ENCODE measurements at places on chromosomes 3 and 15.
A peak's percentile ranks its signal among the peaks of the same experiment; 100 is the strongest.

GRCh38 chr3:57274845-57275244, 17.6 kb downstream of the ASB14 start:
- no peak for DNase-seq

GRCh38 chr3:109095166-109095565, 22.8 kb downstream of the MORC1 start:
- no peak for DNase-seq

DNA sequence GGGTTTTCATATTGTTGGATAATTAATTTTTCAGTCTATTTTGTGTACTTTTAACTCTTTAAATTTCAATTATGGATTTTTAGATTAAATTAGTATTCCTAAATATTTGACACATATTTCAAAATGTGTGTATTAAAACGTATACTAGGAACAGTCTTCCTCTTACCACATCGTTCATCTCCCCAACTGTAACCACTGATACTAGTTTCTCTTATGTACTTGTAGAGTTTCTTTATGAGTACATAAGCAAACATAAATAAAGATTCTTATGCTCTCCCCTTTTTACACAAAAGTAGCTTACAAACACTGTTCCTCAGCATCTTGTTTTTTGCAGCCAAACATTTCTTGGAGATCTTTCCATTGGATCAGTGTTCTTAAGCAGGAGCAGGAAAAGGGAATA, 45.9 kb downstream of the CMSS1 start:
- no peak for DNase-seq

DNA sequence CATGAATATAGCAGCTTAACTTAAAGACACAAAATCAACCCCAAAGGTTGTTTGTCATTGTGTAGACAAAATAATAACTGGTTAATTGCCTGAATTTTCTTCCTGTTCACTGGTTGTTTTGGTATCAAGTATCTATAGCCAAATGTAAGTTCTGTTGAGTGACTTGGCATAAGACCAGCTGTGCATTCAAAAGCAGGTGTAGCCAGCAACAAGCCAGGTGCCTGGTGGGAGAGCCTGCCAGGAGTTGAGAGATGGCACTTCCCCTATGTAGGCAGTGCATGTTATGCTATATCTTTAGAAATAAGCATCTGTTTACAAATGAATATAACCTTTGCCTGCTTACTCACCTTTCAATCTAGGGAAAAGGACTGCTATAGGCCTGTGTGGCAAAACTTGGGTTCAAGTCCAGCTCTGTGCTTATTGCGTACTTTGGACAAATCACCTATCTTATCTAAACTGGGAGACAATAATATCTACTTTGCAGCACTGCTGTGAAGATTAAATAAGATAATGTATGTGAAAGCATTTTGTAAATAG, 84.9 kb upstream of the TBL1XR1 start:
- no peak for DNase-seq

DNA sequence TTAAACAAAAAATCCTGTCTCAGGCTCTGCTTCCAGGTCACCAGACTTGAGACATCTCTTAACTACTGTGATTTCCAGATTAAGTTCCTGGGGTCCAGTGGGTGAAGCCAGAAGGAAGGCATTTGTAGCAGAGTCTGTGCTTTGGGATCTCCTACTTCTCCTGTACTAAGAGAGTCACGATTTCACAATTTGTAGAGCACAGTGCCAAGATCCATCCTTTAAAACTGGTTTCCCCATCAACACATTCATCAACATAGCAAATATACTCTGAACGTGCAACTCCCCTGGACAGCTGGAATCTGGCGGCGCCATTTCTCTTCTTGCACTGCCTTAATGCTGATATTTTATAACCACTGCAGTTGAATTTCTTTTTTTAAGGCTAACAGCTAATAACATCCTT, 33.2 kb downstream of the CDCP1 start:
- DNase-seq = peak; percentile 68

GRCh38 chr3:32384938-32385337, 6.7 kb upstream of the CMTM7 start:
- peak; percentile 53 for DNase-seq

DNA sequence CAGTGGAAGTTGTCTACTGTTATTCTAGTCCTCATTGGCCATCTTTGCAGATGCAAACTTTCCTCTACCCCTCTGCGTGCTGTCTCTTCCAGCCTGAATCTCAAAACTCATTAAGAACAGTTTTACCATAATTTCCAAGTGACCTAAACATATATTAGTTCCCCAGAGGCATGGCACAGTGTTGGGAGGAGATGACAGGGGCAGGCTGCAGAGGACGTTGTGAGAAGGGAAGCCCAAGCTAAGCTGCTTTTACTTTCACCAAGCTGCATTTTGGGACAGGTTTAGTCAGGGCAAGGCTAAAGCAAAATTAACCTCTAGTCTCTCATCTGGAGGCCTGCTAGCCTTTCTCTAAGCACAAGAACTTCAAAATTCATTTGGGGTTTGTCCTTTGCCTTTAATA, 318.6 kb upstream of the SATB1 start:
- DNase-seq = no peak

DNA sequence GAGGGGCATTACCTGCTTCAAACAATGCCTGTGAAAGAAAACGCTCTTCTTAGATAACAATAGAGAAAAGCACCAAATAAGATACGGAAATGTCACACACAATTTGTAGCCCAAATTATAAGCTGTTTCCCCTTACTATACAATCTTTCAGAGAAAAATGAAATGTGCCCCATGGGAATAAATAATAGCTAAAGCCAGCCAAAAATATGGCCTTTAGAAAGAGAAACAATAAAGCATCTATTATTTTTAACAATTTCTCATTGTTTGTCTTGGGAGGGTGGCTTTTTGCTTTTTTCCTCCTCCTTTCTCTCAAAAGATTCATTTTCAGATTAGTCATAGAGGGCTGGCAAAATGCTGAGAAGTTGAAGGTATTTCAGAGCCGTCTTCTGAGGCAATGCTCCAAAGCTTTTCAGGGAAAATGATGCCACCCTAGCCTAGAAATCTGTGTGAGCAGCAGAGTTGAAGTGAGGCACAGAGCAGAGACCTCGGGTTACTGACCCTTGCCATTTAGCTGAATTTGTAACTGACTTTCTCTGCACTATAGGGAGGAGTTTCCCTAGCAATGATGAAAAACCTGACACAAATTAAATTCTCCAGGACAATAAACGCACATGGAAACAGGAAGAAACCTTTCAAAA, 86.3 kb upstream of the PRICKLE2 start:
- peak; percentile 47 for DNase-seq

DNA sequence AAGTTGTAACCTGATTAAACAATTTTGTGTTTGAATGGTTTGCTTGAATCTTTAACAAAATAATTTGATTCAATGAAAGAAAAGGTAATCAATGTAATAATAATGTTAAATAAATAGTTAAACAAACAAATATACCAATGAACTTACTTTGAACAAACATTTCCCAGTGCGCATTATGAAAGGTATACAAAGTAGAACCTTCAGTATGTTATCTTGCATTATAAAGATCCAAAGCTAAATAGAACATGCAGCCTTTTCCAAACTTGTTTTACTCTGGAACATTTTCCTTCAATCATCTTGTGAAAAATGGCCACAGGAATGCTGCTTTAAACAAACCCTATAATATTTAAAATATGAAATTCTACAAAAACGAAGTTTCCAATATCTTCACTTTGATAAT, 620.0 kb downstream of the NAALADL2 start:
- no peak for DNase-seq

DNA sequence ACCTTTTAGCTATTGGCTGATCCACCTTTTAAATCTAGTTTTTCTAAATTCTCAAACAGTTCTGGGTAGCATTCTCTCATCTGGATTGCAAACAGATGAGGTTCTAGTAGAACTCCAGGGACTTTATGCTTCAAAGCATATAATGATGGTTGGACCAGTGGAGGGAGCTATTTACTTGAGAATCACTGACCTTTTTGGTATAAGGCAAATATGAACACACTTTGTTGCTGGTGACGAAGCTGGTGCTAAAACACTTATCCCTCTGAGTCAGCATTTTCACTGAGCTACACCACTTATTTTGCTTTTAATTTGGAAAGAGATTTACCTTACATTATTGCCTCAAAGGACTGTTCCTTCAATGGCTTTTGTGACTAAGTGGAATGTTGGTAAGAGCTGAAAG, 58.6 kb upstream of the SLITRK3 start:
- peak; percentile 48 for DNase-seq

DNA sequence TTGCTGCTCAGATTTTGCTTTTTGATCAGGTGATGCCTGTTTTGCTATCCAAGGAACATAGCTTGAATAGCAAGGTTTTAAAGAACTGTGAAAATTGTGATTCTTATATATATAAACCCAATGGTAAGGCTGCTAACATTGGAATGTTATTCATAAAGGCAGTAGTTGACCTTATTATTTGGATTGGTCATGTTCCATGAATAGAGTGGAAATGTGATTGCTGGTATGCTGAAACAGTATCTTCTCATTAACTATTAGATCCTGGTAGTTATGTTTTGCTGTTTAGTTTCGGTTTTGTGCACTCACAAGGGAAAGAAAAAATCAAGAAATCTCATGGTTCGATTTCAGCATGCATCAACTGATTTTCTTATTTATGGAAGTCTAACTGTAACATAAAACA, 78.7 kb upstream of the NPHP3 start:
- DNase-seq = no peak

DNA sequence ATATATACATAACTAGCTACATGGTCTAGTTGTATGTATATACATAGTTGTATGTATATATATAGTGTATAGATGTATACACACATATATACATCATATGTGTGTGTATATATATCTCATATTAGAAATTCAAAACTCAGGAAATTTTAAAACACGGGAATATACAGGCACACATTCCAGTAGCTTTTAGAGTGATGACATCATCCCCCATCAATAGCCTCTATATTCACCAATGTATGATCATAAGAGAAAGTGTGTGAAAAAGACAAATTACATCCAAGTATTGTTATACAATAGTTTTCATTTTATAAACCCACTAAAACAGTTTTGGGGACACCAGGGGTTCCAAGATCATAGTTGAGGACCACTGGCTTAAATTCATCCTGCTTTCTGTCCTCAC, 23.0 kb downstream of the SCN10A start:
- no peak for DNase-seq

DNA sequence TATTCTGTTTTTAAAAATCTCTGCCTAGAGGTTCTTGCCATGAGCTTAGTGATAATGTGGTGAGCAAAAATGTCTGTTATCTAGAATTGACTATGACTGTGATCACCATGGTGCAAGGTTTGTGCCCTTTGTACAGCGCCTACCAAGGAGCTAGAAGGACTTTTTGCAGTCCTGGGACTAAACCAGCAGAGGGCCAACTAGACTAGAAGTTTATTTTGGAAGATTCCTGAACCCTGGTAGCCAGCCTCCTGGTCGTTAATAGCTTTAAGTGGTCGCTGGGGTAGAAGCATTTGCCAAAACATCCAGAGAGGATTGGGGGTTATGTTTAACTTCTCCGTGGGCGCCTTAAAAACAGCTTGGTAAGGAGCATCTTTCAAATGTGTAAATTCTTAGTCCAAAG, 7.8 kb downstream of the SCG5 start:
- peak; percentile 55 for DNase-seq

DNA sequence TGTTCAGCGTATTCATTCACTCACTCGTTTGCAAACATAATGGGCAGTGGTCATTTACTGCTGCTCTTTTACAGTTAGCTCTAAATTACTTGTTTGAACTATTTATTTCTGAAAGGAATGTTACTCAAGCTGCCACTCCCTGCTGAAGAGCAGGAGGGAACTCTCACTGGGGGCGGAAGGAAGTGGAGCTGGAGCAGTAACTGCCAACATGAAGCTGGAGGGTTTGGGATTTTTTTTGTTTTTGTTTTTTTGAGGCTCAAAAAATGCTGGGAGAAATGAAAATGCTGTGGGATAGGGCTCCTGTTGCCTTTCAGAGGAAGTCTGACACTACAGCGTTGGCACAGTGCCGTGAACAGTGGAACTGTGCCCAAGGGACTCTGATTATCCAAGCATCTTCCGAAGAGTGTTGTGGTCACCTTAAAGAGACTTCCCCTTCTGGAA, 44.1 kb downstream of the SENP2 start:
- peak; percentile 41 for DNase-seq

- DNase-seq = peak; percentile 2
These were observed 86.1 kb downstream of the RTP4 start for GRCh38 chr3:187454085-187454815.

DNA sequence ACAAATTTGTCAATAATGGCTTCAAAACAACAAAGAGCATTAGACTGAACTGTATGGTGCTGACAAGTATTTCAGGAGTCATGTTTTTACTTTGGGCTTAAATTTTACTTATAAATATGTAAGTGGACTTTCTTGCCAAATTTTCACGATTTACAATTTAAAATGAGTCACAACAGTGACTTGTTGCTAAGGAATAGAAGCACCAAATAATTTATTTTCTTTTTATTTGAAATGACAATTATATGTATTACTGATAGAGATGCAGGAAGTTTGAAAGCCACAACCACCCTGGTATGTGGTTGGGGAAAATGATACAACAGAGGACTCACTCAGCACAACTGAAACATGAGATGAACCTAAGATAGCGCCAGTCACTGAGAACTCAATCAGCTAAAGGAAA, 90.3 kb downstream of the FMN1 start:
- DNase-seq = peak; percentile 92

- DNase-seq = no peak
These were observed 1.5 kb upstream of the CACNA2D3 start for GRCh38 chr3:54120657-54121413.

DNA sequence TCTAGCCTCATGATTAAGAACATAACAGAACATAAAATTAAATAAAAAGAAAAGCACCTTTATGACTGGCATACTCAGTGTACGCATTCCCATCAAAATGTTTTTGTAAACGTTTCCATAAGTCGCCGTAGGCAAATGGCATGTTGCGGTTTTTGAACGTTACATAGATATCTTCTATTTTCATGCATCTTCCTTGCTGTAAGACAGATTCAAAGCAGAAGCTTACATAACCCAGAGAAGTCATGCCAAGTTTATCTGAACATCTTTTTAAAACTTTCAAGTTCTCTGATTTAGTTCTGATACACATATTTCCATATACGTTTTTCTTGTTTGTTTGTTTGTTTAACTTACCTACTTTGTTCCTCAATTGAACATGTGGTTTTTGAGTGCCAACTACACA, 388.6 kb downstream of the GABRG3 start:
- no peak for DNase-seq

- DNase-seq = peak; percentile 85
These were observed 396.6 kb upstream of the TMCO5A start for GRCh38 chr15:37537802-37538201.

GRCh38 chr3:88113311-88114162, 36.2 kb upstream of the C3orf38 start:
- peak; percentile 63 for DNase-seq

GRCh38 chr15:73075160-73075859, 23.0 kb downstream of the NEO1 start:
- DNase-seq = peak; percentile 27

- DNase-seq = peak; percentile 46
These were observed 21.2 kb downstream of the NGRN start for GRCh38 chr15:90286678-90287077.

DNA sequence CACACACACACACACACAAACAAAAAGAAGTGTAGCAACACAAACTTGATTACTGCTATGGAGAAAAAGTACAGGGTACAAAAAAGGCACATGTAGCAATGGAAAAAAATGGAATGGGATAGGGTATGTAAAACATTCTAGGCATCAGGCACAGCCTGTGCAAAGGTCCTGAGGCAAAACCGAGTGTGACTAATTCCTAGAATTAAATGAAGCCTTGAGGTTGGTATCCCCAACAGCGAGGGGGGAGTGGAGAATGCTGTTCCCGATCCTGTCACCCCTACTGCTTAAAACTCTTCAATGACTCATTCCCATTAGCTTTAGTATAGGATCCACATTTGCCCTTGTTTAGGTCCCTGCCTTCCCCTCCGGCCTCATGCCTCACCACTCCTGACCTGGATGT, 37.9 kb downstream of the RHCG start:
- no peak for DNase-seq
